Stimulated activated CD4-positive, alpha-beta T cell treated with anti-CD3 and anti-CD28 coated beads, Interleukin-4, amount 100 ng/mL, for 24 hours (primary cell): ENCODE measurements at places on chromosomes 6 and 20.

GRCh38 chr6:38510205-38510604 lies 129.5 kb downstream of the BTBD9 start:
- DNase-seq: no peak

GRCh38 chr6:131383421-131384411 lies 189.3 kb upstream of the ARG1 start:
- no peak for DNase-seq

DNA sequence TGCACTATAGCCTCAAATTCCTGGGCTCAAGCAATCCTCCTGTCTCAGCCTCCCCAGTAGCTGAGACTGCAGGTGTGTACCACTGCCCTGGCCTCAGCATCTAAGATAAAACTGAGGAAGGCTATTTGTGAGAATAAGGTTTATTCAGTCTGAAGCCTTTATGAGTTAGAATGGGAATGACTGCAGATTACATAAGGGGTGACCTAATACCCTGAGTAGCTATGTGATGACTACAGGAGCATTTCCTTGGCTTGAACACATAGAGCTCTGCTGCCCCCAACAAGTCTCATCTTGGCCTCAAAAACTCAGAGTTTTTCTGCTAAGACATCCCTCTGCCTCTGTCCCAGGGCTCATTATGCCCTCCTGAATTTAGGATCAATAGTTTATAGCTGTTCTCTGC lies 7.6 kb downstream of the GSS start:
- DNase-seq: no peak

GRCh38 chr6:77543601-77544000 lies 80.3 kb upstream of the HTR1B start:
- no peak for DNase-seq

DNA sequence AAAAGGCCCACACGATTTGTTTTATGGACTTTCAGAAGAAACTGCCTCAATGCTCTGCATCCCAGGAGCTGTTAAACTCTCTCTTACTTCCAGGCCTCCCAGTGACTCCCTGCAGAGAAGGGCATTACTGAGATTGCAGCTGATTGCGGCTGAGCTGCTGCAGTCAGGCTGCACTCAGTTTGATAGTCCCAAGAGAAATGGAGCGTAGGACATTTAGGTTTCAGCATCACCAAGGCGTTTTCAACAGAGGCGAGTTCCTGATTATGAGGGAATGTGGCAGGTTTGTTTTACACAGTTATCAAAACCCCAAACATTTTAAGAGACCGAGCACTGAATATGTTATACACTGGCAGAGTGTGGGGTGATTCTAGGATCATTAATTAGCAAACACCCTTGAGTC lies 145.6 kb downstream of the TBX18 start:
- DNase-seq: no peak

- DNase-seq: no peak
These were observed 115.5 kb downstream of the TNFAIP3 start for GRCh38 chr6:137982418-137983189.

GRCh38 chr20:17795501-17796071 lies 95.8 kb downstream of the BANF2 start:
- no peak for DNase-seq

- no peak for DNase-seq
These were observed 19.9 kb downstream of the SMPDL3A start for GRCh38 chr6:122809001-122809400.

DNA sequence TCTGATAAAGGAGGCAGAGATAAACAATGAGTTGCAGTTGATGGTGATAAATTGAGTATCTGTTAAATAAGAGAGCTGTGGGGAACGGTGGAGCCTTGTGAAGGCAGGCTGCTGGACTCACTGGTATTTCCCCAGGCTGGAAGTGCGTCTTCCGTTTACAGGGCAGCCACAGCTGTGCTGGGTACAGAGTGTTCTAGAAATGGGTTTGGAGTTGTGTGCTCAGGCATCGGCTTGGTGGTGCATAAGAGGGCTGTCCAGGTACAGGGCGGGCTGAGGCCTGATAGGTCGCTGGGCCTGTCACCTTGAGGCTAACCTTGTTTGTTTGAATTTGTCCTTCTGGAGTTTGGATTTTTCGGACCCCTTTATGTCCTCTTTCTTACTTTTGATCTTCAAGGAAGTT lies 39.3 kb downstream of the ARID1B start:
- no peak for DNase-seq

GRCh38 chr6:154705471-154706113 lies 27.6 kb upstream of the SCAF8 start:
- no peak for DNase-seq

DNA sequence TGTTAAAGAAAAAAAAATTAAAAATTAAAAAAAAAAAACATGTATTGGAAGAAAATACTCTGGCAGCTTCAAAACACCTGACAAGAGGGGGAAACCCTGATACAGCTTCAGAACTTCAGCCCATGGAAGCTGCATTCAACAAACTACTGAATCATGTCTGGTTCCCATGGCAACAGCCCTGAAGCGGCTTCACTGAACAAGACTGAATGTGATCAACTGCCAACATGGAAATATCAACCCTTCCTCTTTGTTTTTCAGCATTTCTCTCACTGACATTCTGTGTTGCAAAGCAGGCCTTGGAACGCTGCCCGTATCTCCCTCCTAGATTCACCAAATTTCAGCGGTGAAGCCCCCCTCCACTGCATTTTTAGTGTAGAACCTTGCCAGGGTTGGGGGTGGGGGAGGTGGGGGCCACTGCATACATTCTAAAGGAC lies 91.3 kb upstream of the SHLD1 start:
- peak; percentile 63 for DNase-seq

GRCh38 chr6:53378208-53378607 lies 29.5 kb upstream of the ELOVL5 start:
- no peak for DNase-seq
